ENCODE measurements at places on chromosomes 7 and 10. TPM values are rescaled to one million over a fixed set of nuclear protein-coding genes. Genes with fewer than 3 reads are reported as not detected.

The TAS2R41 gene
- total RNA-seq, result not detected

The CPA2 gene
- 0.44 TPM for total RNA-seq

The MRC1 gene
- 0.05 TPM for total RNA-seq

The ASNS gene
- total RNA-seq, result 214 TPM

The HTR7 gene
- total RNA-seq, result not detected

The AKR1D1 gene
- total RNA-seq, result not detected

The CAMK2B gene
- 0.46 TPM for total RNA-seq

The UTF1 gene
- total RNA-seq, result not detected

The ACBD7 gene
- total RNA-seq, result 1.7 TPM

The PTN gene
- total RNA-seq, result not detected

The MORN4 gene
- 5.3 TPM for total RNA-seq

- peak; percentile 71 for DNase-seq
These were observed 2.2 kb upstream of the CUX1 start for GRCh38 chr7:101814991-101815825.

GRCh38 chr7:158024881-158025280, 562.7 kb downstream of the PTPRN2 start:
- no peak for DNase-seq

DNA sequence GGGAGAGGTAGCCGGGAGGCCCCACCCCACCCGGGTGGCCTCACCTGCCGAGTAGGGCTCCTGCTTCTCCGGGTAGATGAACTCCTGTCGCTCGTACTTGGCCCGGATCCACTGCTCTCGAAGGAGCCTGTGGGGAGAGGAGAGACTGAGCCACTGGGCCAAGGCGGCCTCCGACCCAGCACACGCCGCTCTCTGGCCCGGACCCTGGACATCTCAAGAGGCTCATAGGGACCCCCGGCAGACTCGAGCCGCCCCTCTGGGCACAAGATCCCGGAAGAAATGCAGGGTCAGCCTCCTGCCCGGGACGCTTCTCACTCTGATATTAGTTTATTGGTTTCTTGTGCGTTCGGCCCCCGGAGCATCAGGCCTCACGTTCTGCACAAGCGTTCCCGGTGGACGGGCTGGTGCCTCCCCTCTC, 34.5 kb downstream of the ADAP1 start:
- DNase-seq, result no peak

GRCh38 chr7:44292876-44293560, 32.4 kb downstream of the CAMK2B start:
- peak; percentile 3 for DNase-seq

GRCh38 chr10:6056411-6057135, 5.6 kb downstream of the IL2RA start:
- DNase-seq, result peak; percentile 11

GRCh38 chr10:87092861-87093631, 1.6 kb downstream of the GLUD1 start:
- DNase-seq, result peak; percentile 62

DNA sequence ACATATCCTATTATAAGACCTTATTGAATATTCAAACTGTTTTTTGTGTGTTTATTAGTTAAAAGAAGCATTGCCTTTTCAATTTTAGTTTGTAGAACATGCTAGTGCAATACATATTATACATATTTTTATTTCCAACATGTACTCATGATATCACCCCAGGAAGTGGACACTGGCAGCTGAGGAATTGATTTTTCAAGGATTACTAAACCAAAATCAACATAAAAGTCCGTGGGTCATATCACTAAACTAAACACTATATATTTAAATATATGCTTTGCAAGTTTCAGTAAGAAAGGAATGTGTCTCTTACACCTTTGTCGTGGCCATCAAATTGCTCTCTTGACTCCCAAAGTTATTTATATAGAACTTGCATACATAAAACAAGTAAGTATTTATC, 185.2 kb downstream of the AGMO start:
- DNase-seq, result no peak

DNA sequence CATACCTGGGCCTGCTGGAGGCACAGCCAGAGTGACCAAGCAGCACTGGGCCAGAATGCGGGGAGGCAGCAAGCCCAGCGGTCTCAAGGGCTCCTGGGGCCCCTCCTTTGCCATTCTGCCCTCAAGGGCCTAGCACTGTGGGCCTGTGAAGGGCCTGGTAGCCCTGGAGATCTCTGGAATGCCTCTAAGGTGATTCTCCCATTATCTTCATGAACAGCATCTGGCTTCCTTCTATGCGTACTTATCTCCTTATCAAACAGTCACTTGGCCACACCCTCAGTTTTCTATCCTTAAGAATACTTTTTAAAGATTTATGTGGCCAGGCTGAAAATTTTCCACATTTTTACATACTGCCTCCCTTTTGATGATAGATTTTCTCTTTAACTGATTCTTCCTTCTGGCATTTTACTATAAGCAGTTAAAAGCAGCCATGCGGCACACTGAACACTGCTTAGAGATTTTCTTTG, 67.5 kb upstream of the CCNY start:
- DNase-seq, result no peak

- no peak for DNase-seq
These were observed 372.7 kb upstream of the AKR1E2 start for GRCh38 chr10:4453276-4453675.

GRCh38 chr7:98282703-98283102, 1.2 kb downstream of the BRI3 start:
- no peak for DNase-seq

DNA sequence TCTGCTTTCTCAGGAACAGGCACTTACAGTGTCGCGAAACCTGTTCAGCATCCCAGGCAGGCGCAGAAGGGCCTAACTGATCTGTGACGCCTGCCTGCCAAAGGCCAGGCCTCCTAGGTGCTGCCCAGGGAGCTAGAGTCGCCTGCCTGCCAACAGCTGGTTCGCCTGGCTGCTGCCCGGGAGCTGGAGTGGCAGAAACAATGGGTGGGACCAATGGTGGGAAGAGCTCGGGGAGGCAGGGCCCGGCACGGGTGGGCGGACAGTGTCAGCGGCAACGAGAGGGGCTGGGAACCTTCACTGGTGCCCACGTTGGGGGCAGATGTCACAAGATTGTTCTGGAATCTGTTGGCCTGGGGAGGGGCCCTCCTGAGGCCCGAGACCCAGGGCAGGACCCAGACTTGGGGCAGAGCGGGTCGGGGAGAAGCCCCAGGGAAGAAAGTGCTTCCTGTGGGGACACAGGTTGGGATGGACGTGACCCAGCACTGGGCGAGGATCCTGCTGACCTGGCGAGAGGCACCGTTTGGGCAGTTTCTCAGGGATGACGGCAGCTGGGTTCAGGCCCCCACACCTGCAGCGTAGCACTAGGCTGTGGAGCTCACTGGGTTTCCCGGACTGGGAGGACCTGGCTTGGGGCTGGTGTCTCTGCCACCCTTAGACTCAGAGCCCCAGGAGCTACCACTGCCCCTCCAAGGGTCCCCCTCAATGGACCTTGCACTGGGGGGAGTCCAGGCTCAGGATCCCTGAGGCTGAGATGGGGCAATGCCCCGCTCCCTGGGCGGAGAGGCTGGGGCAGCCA, 181.8 kb downstream of the ELFN1 start:
- DNase-seq, result no peak

- no peak for DNase-seq
These were observed 98.1 kb downstream of the C10orf105 start for GRCh38 chr10:71621231-71622153.

- no peak for DNase-seq
These were observed 2.8 kb upstream of the GPRIN2 start for GRCh38 chr10:46559231-46559671.

GRCh38 chr7:21407796-21408480, 19.9 kb upstream of the SP4 start:
- DNase-seq, result no peak

GRCh38 chr10:94315024-94315451, 47.7 kb downstream of the NOC3L start:
- DNase-seq, result no peak

DNA sequence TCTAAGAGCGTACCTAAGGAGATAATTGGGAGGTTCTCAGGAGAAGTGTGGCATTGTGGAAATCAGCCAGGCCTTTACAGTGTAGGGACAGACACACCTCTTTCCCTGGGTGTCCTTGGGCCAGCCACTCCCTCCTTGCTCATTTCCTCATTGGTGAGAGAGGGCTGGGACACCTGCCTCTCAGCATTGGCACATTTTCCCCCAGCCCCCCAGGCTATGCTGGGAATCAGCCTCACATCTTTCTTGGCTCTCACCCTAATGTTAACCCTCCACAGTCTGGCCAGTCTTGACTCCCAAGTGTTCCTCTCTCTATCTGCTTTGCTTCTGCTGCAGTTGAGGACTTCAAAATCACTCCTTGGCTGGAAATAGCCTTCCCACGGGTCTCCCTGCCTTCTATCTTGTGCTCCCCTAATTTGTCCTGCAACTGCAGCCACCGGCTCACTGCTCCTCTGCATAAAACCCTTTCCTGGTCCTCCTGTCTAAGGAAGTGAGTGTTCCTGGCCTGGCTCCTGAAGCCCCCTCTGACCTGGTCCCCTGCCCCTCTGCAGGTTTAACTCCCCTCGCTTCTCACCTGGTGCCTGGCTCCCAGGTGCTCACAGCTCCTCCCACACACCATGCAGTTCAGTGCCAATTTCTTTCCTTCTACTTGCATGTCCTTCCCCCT, 15.8 kb downstream of the TBXAS1 start:
- DNase-seq, result no peak

GRCh38 chr10:68697106-68697505, 23.9 kb upstream of the CCAR1 start:
- DNase-seq, result no peak

DNA sequence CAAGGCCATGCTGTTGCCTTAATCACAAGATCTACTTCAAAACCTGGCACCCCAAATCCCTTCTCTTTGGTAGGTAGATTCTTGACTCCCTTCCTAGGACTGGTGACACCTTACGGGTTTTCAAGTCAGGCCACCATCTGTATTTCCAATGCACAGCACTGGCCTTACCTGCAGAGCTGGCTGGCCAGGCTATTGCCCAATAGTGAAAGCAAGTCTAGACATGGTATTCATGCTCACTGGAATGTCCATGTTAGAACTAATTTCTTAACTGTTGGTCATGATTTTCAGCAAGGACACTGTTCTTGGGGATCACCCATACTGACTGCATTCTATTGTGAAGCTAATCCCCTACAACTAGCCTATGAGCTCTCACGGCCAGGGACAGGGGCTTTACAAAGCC, 313.1 kb upstream of the RNF32 start:
- no peak for DNase-seq

- no peak for DNase-seq
These were observed 15.8 kb downstream of the ZNF485 start for GRCh38 chr10:43622038-43622437.

GRCh38 chr10:17214526-17214925, 13.1 kb upstream of the TRDMT1 start:
- no peak for DNase-seq

DNA sequence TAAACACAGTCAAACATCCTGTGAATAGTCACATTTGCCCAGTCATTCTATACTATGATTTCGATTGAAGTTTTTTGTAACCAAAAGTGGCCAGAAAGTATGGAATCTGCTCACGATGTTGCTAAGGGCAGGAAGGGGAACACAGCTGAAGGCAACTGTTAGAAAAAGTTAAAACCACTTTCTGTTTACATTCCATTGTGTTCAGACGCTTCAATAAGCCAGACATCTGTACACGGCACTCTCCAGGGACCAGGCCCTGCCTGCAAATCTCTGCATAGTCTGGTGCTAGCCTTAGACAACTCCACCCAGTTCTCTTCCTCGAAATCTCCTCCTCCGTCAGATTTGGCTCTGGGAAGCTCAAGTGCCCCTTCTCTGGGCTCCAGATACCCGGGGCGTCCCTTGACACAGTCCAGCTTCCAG, 17.1 kb upstream of the TMEM120A start:
- no peak for DNase-seq

DNA sequence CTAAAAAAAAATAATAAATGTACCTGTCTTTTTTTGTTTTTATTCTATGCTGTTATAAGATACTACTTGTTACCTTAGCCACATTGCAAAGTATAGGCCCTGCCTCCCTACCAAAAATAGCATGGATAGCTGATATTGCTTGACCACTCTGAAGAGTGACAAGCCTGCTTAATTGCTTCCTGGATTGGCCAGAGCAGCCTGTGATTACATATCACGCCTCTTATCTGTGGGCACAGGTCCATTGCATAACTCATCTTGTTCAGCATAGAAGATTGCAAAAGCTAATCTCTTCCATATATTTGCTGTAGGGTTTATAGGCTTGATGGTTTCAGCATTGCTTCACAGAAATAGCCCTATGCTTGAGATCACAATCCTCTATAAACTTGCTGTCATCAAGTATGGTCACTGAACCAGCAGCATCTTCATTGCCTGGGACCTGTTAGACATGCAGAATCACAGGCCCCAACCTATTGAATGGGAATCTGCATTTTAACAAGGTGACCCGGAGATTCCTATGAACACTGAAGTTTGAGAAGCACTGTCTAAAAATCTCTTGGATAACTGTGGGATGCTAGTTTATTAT, 280.8 kb upstream of the CDC14C start:
- no peak for DNase-seq

DNA sequence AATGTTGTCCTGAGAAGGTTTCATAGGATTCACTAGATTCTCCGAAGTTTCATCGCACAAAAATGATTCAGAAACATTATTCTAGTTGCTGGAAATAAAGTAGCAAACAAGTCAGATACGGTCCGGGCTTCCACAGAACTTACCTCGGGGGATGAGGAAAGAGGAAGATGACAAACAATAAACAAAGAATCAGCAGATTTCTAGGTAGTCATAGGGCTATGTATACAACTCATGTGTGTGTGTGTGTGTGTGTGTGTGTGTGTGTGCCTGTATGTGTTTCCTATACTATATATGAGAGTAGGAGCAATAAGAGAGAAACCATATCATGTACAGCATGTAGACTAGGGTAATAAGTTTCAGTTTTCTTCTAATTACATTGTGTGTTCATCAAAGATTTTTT, 16.5 kb downstream of the TMEM236 start:
- no peak for DNase-seq

Measured in activated CD4-positive, alpha-beta memory T cell treated with anti-CD3 and anti-CD28 coated beads for 36 hours (primary cell).